Stimulated activated CD8-positive, alpha-beta memory T cell treated with anti-CD3 and anti-CD28 coated beads, Interleukin-4, amount 100 ng/mL, for 4 hours (primary cell): ENCODE measurements at places on chromosomes 4 and X.
A peak's percentile ranks its signal among the peaks of the same experiment; 100 is the strongest.

DNA sequence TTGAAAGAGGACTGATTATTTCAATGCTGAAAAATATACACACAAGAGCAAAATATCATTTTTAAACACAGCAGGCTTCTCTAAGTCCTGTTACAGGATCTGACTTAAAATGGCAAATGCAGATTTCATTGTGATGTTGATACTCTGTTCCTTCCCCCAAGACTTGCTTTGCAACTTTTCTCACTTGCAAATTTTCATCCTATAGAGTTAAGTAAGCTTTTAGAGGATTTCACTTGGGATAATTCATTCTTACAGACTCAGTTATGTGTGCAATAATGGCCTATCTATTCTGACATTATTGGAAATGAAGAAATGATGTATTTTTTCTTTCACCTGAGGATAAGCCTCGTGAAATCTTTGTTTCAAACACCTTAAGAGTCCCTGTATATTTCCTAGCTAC lies 2403.2 kb downstream of the ARAP2 start:
- no peak for DNase-seq

DNA sequence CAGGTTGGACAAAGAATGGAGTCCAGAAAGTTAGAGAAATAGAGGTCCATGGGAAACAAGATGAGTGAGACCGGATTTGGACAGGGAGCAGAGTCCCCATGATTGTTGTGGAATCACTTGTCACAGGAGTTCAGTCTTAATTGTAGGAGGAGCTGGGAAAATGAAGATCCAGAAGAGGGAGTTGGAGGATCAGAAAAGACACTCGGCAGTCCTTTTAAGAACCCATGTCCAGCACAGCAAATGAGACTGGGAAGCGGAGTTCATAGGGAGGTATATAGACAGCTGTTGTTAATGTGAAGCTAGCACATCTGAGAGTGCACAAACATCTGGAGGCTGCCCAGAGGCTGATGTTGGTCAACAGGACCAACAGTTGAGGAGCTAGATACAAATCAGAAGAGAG lies 111.4 kb upstream of the RXFP1 start:
- DNase-seq, result no peak

GRCh38 chr4:44493924-44494323 lies 45.3 kb upstream of the KCTD8 start:
- no peak for DNase-seq

GRCh38 chrX:39356119-39356807 lies 555.0 kb downstream of the MID1IP1 start:
- no peak for DNase-seq

- DNase-seq, result no peak
Measured at GRCh38 chr4:5923376-5923775, 30.5 kb upstream of the CRMP1 start.

GRCh38 chrX:150044556-150044955 lies 106.3 kb upstream of the EOLA2 start:
- DNase-seq, result no peak

- no peak for DNase-seq
Measured at GRCh38 chr4:20126906-20127305, 124.8 kb upstream of the SLIT2 start.

- DNase-seq, result no peak
Measured at GRCh38 chr4:12926189-12927066, 557.7 kb downstream of the RAB28 start.

- DNase-seq, result no peak
Measured at GRCh38 chr4:189060104-189060503, 880.6 kb upstream of the FRG1 start.

- DNase-seq, result no peak
Measured at GRCh38 chr4:67746797-67747495, 7.2 kb downstream of the GNRHR start.

DNA sequence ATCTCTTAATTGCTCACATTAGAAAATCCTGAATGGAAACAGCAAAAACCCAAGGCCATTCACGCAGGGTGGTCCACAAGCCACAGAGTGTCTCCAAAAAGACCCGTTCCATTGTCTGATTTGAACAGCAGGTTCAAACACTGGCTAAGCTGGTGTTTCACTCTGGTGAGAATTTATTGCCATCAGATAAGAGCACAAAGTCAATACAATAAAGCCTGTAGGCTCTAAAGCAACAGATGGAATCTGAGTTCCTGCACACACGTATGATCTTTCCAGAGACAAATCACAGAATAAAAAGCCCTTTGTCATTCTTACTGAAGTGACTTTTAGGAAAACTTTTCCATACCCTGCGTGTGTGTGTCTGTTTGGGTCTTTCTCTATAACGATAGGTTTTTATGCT lies 5.1 kb upstream of the SFRP2 start:
- no peak for DNase-seq

DNA sequence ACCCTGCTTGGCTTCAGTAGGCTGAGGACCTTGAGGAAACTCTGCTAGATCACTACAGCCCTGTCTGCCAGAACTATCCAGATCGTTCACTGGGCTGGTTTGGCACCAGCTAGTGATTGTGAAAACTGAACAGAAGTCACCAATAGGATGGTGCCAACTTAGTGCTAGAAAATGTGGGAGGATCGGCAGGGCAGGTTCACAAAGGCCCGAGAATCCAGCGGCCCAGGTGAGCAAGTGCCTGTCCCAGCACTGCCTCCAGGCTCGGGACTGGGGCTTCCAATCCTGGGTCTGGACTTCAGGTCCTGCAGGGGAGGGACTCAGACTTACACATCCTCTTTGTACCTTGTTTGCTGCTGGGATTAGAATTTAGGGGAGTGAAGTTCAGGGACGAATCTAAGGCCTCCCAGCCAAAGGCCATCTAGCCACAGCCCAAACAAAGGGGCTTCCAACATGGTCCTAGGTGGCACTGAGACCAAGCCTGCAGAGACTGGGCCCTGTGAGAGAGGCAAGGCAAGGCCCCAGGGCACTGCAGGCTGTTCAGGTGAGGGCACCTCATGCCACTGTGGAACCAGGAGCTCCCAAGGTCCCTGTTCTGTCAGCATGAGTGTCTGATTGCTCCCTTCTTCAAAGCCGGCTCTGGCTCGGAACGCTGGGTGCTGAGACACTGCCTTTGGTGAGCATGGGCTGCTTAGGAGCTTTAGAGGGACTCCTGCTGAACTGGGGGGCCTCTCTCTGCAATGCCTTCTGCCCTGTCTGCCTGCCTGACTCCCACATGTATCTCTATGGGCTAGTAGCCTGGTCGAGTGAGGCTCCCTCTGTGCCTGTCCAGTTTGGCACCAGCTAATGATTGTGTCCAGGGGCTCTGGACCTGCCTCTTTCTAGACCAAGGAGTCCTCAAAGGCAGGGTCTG lies 20.7 kb upstream of the ZNF185 start:
- no peak for DNase-seq

- peak; percentile 44 for DNase-seq
Measured at GRCh38 chr4:163484906-163485305, 9.6 kb upstream of the TMA16 start.

DNA sequence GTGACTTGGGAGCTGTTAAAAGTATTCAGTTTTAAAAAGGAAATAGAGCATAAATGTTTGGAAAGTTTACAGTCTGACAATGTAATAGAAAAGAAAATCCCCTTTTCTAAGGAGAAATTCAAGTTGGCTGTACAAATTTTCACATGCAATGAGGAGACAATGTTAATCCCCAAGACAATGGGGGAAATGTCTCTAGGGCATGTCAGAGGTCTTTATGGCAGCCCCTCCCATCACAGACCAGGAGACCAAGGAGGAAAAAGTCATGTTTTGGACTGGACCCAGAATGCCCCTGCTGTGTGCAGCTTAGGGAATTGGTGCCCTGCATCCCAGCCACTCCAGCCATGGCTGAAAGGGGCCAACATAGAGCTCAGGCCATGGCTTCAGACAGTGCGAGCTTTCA lies 831.1 kb upstream of the ADGRL3 start:
- DNase-seq, result no peak

DNA sequence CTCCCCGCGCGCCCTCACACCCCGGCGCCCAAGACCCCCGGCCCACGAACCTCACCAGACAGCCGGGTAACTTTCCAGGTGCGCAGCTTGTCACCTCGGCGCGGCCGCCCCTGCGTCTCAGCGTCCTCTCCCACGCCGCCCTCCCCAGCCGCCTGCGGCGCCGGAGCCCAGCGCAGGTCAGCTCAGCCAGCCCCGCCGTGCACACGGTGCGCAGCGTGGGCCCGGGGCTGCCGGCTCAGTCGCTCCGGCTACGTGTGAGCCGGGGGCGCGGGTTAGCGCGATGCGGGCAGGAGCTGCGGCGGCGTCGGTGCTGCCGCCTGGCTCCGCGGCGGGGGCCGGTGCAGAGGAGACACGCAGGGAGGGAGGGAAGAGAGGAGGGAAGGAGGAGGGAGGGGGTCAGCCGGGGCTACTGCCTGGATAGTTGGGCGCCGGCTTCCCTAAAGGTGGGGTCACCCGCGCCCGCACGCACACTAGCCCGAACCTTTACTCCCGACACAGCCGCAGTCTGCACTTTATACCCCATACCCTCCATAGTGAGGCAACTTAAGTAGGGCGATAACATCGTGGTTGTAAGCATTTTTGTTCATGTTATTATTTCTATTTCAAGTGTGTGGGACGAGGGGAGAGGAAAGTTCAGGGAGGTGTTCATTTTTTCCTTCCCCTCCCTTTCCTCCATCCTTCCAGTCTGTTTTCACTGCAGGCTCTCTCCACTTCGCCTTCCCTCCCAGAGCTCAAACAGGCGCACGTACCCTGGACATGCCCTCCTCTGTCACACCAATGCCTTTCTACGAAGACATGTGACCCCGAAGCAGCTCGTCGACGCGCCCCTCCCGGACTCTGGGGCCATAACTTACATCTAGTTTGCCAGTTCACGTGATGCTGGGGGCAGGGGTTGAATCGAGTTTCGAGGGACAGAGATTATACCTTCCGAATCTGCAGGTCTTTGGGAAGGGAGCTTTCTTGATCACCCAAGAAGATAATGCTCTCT lies at the start of gene PRKG2:
PRKG2 (minus strand) TSS at position 342 of the 988 bp plus-strand sequence. CDS start 10,175 bp downstream, outside the sequence.
- DNase-seq, result no peak

GRCh38 chr4:156771171-156771837 lies 200.3 kb downstream of the PDGFC start:
- DNase-seq, result no peak

DNA sequence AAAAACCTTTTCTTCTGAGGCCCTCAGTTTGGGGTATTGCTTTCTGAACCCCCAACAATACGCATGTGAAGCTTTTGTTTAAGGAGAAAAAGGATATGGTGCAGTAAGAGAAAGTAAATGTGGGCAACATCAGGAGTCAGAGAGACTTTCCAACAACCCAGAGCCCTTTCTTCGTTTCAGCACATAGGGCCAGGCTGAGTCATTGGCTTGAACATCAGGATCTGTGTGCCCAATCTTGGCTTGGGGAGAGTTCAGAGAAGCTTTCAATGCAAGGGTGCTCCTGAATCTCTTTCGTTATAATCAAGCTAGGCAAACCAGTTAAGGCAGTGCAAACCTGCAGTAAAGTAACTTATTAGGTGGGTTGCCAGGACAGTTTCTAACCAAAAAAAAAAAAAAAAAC lies 191.2 kb downstream of the FRMPD4 start:
- no peak for DNase-seq

DNA sequence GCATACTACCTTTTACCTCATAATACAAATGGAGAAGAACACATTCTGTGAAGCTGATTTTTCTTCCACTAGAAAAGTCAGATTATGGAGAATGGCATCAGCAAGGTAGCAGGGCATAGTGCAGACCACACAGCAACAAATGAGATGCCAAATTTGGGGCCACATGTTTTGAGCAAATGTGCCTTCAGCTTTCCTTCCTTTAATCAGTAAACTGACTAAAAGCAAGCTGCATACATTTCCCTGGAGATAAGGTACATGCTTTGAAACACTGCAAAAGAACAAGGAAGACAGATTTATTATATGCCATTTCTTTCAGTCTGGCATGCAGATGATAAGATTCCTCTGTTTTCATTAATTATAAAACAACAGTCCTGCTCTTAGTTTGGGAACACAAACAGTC lies 67.1 kb upstream of the GUCY1A1 start:
- no peak for DNase-seq

DNA sequence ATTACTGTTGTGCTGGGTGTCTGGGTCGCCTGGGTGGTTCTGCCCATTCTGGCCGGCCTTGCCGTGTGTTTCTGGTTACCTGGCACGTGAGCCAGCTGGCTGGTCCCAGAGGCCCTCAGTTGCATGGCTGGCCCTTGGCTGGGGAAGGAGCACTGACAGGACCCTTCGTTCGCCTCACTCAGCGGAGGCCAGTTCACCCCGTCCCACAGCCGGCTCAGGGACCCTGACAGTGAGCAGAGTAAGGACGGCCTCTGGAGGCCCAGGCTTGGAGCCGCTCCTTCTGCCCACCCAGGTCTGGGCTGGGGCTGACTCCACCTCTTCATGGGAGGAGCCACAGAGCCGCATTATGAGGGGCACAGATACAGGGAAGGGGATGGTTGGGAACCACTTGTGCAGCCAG lies 20.3 kb upstream of the HGFAC start:
- no peak for DNase-seq

DNA sequence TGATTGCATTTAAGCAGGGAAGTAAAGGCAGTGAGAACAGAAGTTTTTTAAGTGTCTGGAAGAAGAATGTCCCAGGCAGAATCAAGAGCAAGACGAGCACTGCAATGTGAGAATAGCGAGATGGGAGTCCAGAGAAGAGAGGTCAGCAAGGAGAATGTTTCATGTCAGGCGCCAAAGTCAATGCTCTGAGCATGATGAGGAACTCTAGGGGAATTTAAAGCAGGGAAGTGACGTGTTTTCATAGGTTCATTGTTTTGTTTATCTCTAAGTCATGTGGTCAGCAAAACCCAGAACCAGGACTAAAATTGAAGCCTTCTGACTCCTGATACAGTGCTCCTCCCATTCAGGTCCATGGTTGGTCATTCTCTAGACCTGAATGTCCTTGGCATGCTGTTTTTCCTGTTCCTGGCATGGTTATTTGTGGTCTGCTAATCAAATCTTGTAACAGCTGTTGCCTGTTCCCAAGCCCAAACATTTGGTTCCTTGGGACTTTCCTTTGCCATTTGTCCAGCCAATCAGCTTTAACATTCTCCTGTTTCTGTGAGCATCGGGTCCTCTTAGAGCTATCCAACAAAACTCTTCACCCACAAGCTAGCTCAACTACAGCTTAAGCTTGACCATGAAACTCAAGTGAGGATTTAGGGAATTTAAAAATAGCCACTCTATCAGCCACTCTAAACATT lies 37.7 kb downstream of the PTCHD1 start:
- DNase-seq, result no peak

- DNase-seq, result no peak
Measured at GRCh38 chrX:13341491-13342101, 21.7 kb upstream of the ATXN3L start.

DNA sequence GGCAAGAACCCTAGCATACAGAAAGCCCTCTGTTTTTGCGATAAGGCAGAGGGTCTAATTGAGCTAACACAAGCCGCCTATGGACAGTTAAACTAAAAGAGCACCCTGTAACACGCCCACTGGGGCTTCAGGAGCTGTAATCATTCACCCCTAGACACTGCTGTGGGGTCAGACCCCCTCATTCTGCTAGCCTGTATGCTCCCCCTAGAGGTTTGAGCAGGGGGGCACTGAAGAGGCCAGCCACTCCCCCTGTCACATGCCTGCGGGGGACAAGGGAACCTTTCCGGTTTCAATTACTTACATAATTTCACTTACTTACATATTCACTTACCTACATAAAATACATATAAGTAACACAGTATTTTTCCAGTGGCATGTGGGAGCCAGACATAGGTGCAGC lies 469.5 kb upstream of the FAM241A start:
- DNase-seq, result no peak

- no peak for DNase-seq
Measured at GRCh38 chr4:106930522-106930921, 105.6 kb downstream of the DKK2 start.

GRCh38 chr4:85028910-85029309 lies 62.4 kb upstream of the WDFY3 start:
- no peak for DNase-seq

- DNase-seq, result no peak
Measured at GRCh38 chr4:89305712-89306437, 1.7 kb downstream of the GPRIN3 start.
